LoVo (cell line): ENCODE measurements at places on chromosomes 2 and 18.

DNA sequence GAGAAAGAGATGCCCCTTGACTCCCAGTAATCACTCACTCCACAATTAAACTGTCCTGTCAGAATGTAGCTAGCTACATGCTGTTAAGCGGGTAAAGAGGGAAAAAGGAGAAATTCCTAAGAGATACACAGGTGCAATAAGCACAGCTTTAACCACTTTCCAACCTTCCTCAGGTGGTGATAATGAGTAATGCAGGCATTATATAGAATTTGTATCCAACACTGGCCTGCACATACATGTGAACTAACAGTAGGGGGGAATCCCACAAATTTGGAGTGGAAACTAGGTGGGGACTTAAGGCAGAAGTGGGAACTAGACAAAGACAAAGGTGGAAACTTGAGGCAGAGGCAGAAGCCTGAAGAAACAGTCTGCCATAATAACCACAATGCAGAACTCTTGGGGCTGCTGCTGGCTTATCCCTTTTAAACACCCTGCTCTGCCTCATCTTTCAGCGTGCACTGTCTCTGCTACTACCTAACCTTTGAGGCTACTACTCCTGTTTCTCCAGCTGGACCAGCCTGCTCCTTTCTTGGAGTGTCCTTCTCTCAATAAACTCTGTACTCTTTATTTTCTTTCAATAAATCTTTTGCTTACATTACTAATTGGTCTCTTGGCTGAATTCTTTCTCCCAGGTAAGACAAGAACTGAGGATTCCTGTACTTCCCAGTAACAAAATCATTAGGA lies 259.7 kb downstream of the PDE11A start:
- DNase-seq, result no peak

GRCh38 chr2:20668871-20669475 lies 2.0 kb downstream of the GDF7 start:
- DNase-seq, result no peak

GRCh38 chr2:207833251-207833751 lies 63.6 kb upstream of the FZD5 start:
- no peak for DNase-seq

DNA sequence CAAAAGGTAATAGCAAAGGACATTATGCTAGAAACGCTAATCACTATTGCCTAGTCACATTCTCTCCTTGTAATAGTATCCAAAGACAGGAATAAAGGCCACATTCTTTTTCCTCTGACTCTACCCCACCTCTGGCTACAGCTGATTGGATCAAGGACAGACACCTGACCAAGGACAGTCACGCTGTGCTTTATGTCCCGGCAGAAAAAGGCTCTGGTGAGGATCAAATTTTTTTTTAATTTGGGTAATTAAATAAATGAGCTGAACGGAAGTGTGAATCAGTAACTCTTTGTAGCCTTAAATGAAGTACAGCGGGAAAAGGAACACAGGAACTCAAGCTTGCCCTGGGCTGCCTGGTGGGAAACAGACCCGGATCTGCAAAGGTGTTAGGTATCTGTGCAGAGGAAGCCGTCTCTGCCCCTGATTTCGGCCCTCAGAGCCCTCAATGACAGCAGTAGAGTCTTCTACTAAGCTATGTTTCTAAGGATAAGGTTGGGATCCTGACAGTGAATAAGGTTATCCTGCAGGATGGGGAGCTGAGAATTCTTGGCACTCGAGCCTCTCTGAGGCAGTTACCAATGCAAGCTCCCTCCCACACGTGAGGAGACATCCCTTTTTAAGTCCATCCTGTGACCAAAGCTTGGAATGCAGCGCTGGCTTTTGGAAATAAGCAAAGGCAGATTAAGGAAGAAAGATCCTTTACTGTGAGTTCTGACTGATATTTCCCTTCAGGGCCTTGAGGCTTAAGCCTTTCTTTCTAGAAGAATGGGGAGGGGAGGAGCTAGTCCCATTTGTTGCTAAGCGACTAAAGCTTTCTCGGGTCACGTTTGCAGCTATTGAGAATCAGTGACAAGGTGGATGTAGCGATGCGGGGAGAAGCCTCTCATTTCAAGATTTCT lies 37.8 kb upstream of the IKZF2 start:
- DNase-seq, result no peak

- DNase-seq, result no peak
Observed at GRCh38 chr2:102986826-102987490, 225.1 kb downstream of the TMEM182 start.

DNA sequence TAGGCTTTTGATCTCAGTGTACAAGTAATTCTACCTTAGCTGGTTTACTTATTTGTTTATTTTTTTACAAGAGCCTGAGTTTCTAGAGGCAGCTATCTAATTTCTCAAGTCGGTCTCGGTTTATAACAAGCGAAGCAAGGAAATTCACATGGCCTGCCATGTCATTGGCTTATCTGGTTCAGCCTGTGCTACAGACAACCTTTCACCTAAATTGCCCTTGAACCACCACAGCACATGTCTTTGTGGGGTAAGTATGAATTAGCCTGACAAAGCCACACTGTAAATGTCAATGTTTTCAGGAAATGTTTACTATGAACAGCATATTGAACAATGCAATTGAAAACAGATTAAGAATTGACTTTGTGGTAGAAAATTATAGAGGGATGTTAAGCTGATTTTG lies 167.1 kb downstream of the PID1 start:
- no peak for DNase-seq

DNA sequence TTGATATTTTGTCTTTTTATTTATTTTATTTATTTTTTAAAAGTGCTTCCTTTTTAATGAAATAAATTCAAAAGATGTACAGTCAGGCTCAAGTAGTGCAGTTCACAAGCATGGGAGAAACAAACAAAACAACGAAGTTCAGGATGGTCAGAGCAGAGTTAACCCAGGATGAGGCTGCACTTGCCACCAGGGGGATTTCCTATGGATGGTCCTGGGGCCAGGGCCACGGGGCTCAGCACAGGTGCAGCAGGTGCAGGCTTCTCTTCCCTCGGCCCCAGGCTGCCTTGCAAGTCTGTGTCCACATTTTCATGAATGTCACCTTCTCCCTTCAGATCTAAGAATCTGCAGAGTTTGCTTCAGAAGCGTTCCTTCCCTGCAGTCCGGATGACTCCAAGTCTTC lies 76.5 kb downstream of the CDCA7 start:
- DNase-seq, result no peak

DNA sequence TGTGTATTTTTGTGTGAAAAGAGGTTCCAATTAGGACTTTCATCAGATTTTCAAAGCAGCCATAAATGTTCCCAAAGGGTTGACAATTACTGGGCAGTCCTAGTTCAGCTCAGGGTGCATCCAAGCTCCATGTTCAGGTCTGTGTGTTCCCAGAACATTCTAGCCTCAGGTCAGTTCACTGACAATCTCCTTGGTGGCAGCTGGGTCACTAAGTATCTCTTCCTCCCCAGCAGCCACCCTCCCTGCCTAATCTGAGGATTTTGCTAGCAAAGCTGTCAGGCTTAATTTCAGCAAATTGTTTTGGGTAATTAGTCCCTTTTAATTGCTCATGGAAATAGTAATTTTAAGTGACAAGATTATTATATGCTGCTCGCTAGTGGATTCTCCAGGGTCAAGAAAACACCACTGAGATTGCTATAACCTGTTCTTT lies 29.8 kb downstream of the UPP2 start:
- peak; percentile 15 for DNase-seq

DNA sequence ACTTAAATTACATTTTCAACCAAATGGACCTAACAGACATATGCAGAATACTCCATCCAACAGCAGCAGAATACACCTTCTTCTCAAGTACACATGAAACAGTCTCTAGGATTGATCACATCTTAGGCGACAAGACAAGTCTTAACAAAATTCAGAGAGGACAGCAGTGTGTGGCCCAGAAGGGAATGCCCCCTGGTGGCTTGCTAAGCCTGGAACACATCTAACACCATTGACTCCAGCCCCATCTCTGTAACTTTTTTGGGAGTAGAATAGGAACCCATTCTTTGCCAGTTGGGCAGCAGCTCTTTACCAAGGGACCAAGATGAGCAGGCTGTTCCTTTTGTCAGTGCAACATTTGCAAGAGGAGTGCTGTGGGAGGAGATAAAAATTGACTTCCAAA lies 249.9 kb downstream of the PLCL1 start:
- DNase-seq, result no peak
